Stimulated activated CD8-positive, alpha-beta memory T cell treated with anti-CD3 and anti-CD28 coated beads, Interleukin-4, amount 100 ng/mL, for 4 hours (primary cell): ENCODE measurements at places on chromosomes 5 and 9.

DNA sequence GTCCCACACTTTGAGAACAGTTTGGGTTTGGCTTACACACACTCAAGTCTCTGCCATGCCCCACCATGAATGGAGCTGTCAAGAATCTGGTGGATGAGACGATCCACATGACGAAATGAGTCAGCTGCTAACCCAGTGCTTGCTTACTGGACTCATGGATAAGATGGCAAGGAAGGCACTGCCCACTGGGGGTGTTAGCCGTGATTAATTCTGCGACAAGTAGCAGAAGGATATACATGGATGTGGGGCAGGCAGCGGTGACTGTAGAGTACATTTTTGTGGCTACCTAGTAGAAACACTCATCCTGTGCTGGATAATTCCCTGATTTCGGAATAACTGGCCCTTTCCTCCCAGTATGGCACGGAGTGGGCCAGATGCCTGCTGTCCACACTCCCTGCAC lies 77.5 kb downstream of the SPATA31C2 start:
- no peak for DNase-seq

DNA sequence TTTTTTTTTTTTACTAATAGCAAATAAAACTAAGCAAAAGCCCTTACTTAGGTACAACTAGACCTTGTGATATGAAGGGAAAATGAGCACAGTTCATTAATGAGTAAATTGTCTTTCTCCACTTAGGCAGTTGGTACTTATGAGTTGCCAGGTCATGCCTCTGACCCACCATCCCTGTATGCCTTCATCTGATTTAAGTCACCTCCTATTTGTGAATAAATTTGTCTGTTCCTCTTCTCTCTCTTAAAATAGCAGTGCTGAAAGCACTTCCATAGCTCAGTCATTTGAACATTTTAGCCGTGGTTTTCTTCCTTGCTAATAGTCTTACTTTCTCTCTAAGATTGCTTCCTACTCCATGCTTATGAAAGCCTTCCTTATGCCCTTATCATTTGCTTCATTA lies 61.4 kb downstream of the SLC44A1 start:
- DNase-seq = no peak

DNA sequence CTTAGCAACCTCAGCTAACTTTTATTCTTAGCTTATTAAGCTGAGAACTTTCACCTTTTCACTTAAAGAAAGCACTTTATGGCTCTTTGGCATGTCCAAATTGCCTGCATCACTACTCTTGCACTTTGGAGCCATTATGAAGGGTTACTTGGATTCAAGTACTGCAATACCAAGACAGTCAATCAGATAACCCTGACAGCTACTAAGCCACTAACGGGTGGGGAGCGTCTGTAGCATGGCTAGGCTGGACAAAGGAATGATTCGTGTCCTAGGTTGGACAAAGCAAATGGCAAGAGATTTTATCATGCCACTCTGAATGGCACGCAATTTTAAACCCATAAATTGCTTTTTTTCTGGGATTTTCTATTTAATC lies 39.6 kb downstream of the TRPM6 start:
- DNase-seq = no peak

- no peak for DNase-seq
Observed at GRCh38 chr5:68419637-68420452, 204.3 kb downstream of the PIK3R1 start.
